ENCODE measurements at places on chromosomes 4 and X. TPM values are rescaled to one million over a fixed set of nuclear protein-coding genes. Genes with fewer than 3 reads are reported as not detected.

NELFA gene
- total RNA-seq: 28.0 TPM

RHOXF1 gene
- total RNA-seq: not detected

SUPT20HL2 gene
- not detected for total RNA-seq

RAB9B gene
- 0.23 TPM for total RNA-seq

CDX4 gene
- not detected for total RNA-seq

Measured in hair follicular keratinocyte (primary cell).